ENCODE measurements at places on chromosomes 16 and 17.

- no peak for DNase-seq
Measured at GRCh38 chr17:1239210-1239609, 31.0 kb upstream of the BHLHA9 start.

DNA sequence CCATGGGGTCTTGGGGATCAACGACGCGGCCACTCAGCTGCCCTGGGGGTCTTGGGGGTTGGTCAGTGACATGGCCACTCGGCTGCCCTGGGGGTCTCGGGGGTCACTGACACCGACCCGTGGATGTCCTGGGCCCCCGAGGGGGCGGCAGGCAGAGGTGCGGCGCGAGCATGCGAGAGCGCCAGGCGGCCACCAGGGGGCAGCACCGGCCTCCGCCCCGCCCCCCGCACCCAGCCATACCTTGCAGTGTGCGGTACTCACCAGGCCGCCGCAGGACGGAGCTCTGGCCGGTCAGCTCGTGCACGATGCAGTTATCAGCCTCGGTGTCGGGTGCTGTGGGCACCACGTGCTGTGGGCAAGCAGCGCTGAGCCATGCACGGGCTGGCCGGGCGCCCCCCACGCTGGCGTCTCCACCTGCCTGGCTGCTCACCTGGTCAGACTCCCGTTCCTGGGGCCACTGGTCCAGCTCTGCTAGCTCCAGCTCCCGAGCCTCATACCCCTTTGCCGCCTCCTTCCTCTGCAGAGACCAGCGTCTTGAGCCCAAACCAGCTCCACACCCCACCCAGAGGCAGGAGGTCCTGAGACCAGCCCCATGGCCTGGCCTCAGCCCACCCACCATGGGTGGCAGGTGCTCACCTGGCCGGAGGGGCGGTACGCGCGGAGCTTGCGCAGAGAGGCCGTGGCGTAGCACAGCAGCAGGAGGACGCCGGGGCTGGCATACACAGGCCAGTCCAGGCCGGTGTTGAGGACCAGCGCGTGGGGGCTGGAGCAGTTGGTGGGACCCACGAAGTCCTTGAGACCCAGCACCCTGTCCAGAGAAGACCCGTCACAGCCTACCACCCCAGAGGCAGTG is 31.2 kb downstream of the CTU2 start:
- peak; percentile 60 for DNase-seq

GRCh38 chr16:49504023-49504364 is 130.4 kb downstream of the C16orf78 start:
- no peak for DNase-seq

- DNase-seq, result no peak
Measured at GRCh38 chr17:55495239-55495638, 16.0 kb downstream of the SMIM36 start.

GRCh38 chr16:16988963-16989362 is 481.8 kb downstream of the XYLT1 start:
- DNase-seq, result no peak

DNA sequence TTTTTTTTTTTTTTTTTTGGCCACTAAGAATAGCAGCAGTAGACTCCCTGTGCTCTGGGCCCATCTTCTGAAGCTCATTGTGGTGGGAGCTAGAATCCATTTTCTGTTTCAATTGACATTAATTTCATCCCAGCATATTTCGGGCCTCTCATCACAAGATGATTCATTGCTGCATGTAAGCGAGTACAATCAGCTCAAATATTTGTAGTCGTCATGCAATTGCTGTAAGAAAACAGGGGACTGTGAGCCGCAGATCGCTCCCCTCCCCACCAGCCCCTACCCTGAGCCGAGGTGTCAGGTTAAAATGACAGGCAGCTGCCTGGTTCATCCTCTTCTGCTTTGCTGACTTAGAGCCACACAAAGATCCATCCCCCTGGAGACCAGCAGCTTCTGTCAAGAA is 358.8 kb upstream of the CDH5 start:
- no peak for DNase-seq

GRCh38 chr17:21089145-21089544 is 37.6 kb upstream of the DHRS7B start:
- DNase-seq, result no peak

DNA sequence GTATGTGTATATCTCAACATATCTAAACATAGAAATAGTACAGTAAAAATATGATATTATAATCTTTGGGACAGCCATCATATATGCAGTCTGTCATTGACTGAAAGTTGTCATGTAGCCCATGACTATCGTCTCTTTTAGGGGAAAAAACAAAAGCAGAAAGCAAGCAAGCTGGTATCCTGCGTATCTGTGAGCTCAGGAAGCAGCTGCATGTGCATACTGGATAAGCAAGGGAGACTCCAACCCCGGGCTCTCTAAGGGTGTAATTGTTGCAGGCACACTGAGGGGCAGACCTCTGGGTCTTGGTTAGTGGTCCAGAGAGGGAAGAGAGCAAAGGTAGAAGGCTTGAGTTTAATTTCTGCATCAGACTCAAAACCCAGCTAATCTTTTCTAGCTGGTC is 581.1 kb downstream of the MAF start:
- DNase-seq, result no peak

GRCh38 chr17:39738983-39739884 is 1.5 kb downstream of the GRB7 start:
- DNase-seq, result no peak

DNA sequence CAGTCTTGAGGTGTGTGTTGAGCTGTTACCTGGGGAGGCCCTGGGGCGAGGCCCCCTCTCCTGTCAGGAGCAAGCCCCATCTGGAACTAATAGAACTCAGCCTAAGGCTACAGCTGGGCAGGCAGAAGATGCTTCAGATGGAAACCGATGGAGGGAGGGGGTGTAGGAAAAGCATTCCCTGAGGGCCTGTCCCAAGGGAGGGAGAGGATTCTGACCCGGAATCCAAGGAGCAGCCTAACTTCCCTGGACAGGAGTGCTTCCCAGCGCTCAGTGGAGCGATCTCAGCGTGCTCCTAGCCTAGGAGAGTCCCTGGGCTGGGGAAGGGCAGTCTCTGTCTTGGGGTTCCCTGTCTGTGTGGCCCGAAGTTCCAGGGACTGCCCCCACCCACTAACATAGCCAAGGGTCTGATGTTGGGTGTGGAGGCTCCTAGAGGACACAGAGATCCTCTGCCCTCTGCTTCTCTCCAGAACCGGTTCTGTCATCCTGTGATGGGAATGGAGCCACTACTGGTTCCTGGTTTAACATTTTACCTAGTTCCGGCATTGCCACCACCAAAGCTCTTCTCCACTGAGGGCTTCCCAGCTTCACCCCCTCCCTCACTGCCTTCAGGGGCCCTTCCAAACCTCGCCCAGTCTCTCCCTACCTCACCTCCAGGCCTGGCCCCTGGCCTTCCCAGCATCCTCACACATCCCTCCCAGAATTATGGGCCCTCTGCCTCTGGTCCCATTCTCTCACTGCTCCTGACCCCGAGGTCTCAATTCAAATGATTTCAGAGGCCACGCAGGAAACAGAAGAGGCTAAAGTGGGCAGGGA is 58.7 kb downstream of the RTN4RL1 start:
- no peak for DNase-seq

GRCh38 chr17:80793851-80794267 is 197.8 kb upstream of the CHMP6 start:
- no peak for DNase-seq

DNA sequence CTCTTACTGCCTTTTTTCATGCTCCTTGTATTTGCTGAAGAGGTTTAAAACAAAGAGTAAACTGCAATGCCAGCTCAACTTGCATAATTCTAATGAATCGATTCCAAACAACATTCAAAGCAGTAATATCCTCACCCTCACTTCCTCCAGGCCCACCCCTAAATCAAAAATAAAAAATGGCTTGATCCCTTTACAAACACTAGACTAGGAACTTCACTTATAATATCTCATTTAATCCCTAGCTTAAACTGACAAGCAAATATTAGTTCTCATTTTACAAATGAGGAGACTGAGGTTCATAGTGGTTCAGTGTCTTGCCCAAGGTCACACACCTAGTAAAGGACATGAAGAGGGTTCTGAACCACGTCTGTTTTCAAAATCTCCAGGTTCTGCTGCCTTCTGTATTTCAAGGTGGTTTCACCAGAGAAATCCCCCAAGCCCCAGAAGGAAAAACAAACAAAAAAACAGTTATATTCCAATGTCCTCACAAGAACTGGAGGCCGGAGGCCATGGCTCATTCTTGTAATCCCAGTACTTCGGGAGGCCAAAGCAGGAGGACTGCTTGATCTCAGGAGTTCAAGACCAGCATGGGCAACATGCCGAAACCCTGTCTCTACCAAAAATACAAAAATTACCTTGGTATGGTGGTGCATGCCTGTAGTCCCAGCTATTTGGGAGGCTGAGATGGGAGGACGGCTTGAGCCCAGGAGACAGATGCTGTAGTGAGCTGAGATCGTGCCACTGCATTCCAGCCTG is 80.3 kb upstream of the GRIN2A start:
- no peak for DNase-seq

- no peak for DNase-seq
Measured at GRCh38 chr16:73027685-73028111, 20.2 kb downstream of the ZFHX3 start.

GRCh38 chr17:42027961-42028790 is 8.3 kb downstream of the NKIRAS2 start:
- DNase-seq, result no peak

GRCh38 chr16:997440-998051 is 16.0 kb downstream of the SOX8 start:
- DNase-seq, result peak; percentile 41

DNA sequence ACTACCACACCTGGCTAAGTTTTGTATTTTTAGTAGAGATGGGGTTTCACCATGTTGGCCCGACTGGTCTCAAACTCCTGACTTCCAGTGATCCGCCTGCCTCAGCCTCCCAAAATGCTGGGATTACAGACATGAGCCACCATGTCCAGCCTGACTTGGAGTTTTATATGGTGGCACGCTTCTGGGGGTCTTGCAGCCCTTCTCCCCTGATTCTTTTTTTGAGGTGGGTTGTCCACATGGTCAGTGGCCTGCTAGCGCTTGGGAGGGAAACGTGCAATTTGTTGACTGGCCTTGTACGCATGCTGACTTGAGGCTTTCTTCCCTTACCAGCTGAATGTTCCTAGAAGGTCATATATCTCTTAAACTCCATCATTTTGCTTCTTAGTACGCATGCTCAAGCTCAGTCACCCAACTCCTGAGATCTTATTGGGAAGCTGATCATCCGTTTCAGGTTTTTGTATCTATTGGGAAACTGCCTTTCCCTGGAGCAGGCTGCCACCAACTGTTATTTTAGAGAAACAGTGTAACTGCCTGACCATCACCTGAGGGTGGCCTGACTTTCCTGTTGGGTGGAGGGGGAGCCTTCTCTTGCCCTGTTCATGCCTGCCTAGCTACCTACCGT is 13.7 kb upstream of the LDHD start:
- no peak for DNase-seq

DNA sequence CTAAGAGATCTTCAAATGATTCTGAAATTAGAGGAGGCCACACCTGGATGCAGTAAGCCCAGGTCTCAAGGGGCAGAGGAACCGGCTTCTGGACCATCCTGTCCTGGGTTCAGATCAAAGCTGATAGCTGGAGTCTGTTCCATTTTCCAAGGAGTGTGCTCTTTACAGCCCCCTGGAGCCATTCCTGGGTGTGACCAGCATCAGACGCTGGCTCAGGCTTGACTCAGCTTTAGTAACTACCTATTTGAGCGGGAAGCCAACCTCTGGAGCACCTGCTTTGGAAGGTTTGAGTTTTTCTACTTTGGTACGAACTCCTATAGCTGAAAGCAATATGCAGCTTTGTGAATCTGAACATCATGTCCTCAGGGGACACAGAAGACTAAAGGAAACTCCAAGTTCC is 12.9 kb upstream of the BBS2 start:
- no peak for DNase-seq

- no peak for DNase-seq
Measured at GRCh38 chr17:50057521-50057991, 1.6 kb downstream of the ITGA3 start.

GRCh38 chr17:29116804-29117753 is 63.1 kb downstream of the MYO18A start:
- DNase-seq, result peak; percentile 75
